Uterus (tissue), 4 donors: ENCODE measurements at places on chromosomes 7 and 10.

- DNase-seq: no peak
These were observed 69.9 kb upstream of the FGL2 start for GRCh38 chr7:77269360-77270093.

DNA sequence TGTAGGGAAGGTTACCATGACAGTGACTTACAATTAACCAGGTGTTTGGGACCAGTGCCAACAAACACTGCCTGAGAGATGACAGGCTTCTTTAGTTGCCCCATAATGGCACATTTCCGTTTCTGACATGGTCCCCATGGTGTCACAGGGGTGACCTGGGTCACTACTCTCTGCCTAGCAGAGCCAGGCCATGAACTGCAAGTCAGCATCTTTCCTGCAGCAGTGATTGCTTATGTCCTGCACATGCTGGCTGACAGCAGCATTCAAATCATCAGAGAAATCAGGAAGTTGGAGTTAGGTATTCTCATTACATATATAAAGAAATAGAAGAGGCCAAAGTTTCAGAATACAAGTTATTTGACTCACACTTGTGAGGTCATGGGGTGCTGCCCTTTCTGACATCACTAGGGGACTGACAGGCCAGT, 47.1 kb upstream of the ZNRF2 start:
- no peak for DNase-seq

DNA sequence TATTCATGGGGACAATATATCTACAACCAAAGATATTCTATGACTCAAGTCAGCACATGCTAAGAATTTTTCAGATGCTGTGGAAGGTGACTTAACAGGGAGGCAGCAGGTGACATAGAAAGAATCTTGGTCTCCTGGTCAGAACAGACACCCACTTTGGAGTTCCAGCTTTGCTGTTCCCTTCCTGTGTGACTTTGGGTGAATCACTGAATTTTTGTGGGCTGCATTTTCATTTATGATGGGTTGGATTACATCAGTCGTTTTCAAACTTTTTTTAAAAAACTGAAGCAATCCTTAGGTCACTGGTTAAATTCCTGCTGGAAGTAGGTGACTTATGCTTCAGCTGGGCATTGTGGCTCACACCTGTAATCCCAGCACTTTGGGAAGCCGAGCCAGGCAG, 24.9 kb downstream of the RGR start:
- no peak for DNase-seq

- no peak for DNase-seq
These were observed 138.2 kb downstream of the EBF3 start for GRCh38 chr10:129825826-129826225.

- no peak for DNase-seq
These were observed 184.5 kb downstream of the PRKCQ start for GRCh38 chr10:6395606-6396005.

GRCh38 chr10:72034040-72034499, 54.3 kb downstream of the SPOCK2 start:
- DNase-seq: no peak

GRCh38 chr10:4069491-4069890, 284.5 kb upstream of the KLF6 start:
- DNase-seq: no peak

DNA sequence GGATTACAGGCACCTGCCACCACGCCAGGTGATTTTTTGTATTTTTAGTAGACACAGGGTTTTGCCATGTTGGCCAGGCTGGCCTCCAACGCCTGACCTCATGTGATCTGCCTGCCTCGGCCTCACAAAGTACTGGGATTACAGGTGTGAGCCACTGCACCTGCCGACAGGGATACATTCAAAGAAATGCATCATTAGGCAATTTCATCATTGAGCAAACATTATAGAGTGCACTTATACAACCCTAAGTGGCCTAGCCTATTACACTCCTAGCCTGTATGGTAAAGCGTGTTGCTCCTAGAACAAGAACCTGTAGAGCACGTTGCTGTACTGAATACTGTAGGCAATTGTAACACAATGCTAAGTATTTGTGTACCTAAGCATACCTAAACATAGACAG, 350.3 kb downstream of the GALNT17 start:
- DNase-seq: no peak

DNA sequence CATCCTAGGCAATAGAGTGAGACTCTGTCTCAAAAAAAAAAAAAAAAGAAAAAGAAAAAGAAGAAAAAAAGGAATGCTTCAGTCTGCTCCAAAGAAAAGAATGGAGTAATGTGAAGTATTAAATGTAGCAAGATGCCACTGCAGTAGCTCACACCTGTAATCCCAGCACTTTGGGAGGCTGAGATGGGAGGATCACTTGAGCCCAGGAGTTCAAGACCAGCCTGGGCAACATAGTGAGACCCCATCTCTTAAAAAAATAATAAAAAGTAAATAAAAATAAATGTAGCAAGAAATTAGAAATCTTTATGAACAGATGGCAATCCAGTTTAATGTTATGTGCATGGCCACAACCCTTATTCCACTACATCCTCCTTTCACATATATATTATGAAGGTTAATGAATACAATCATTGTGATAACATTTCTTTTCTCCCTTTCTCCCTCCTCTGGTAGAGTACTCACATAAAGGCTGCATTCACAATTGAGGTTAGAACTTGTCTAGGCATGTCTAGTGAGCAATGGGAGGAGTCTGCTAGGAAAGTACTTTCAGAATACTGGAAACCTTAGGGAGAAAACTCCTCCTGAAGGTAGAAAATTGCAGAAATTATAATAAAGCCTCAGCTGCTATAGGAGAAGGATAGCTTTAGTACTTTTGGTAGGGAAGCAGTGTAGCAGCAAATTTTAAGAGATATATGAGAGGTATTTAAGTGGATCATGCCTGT, 20.4 kb downstream of the KLLN start:
- no peak for DNase-seq

- DNase-seq: no peak
These were observed 757.6 kb downstream of the MAGI2 start for GRCh38 chr7:78695826-78696225.

GRCh38 chr10:91328320-91328984, 81.7 kb upstream of the HECTD2 start:
- no peak for DNase-seq
